ENCODE measurements at places on chromosomes 13 and 19. TPM values are rescaled to one million over a fixed set of nuclear protein-coding genes. Genes with fewer than 3 reads are reported as not detected.

The PLIN5 gene
- polyA plus RNA-seq, result 2.6 TPM

The VSTM1 gene
- 0.34 TPM for polyA plus RNA-seq

The GNG7 gene
- polyA plus RNA-seq, result 6.3 TPM

The ZNF556 gene
- polyA plus RNA-seq, result 1.1 TPM

The TGFBR3L gene
- polyA plus RNA-seq, result 0.38 TPM

The KLHL1 gene
- 1.1 TPM for polyA plus RNA-seq

The ZNF345 gene
- 17.5 TPM for polyA plus RNA-seq

The CATSPERD gene
- polyA plus RNA-seq, result not detected

The ZNF573 gene
- polyA plus RNA-seq, result 12.9 TPM

The CYP2A7 gene
- 0.16 TPM for polyA plus RNA-seq

The PSG3 gene
- 0.09 TPM for polyA plus RNA-seq

The GIPR gene
- polyA plus RNA-seq, result 0.59 TPM

The ADAMTSL5 gene
- 0.86 TPM for polyA plus RNA-seq

Measured in left renal cortex interstitium (tissue), 4 donors.